ENCODE measurements at places on chromosomes 1 and 21. TPM values are rescaled to one million over a fixed set of nuclear protein-coding genes. Genes with fewer than 3 reads are reported as not detected.

GRCh38 chr1:100604372-100604771 is 66.4 kb downstream of the GPR88 start:
- DNase-seq, result no peak

GRCh38 chr1:231690059-231690458 is 63.5 kb downstream of the DISC1 start:
- no peak for DNase-seq

- DNase-seq, result no peak
Observed at GRCh38 chr1:234899041-234899729, 229.5 kb downstream of the TOMM20 start.

GRCh38 chr1:198620951-198621824 is 17.7 kb upstream of the PTPRC start:
- DNase-seq, result no peak

GRCh38 chr1:115164940-115165705 is 75.8 kb upstream of the TSPAN2 start:
- no peak for DNase-seq

DNA sequence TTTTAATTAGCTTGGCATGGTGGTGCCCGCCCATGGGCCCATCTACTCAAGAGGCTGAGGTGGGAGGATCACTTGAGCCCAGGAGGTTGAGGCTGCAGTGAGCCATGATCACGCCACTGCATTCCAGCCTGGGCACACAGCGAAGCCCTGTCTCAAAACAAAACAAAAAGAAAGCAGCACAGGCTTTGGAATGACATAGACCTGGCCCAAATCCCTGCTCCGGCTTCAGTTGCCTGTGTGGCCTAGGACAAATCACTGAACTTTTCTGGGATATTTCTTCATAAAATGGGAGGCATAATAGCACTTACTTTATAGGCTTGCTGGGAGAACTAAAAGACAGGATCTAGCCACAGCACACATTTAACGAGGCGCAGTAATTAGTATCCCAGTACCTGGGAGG is 2.4 kb downstream of the PEAR1 start:
- no peak for DNase-seq

DNA sequence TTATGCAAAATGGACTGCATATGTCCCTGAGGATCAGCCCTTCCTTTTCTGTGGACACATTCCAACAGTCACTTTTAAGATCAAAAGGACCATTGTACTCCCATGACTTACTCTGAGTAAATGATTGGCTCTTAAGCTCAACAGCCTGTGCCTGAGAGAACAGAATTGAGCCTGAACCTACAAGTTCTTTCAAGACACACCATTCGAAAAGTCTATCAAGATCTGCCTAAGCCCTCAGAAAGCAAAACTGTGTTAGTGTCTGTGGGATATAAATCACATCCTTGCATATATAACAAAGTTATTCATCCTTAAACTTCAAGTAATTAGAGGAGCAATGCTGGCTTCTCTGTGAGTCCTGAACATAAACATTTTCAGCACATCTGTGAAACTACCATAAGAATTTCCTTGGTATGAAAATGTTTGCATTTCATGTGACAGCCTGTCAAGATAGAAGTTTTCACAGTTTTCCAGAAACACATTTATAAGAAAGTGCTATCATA is 41.6 kb downstream of the PCNX2 start:
- DNase-seq, result no peak

DNA sequence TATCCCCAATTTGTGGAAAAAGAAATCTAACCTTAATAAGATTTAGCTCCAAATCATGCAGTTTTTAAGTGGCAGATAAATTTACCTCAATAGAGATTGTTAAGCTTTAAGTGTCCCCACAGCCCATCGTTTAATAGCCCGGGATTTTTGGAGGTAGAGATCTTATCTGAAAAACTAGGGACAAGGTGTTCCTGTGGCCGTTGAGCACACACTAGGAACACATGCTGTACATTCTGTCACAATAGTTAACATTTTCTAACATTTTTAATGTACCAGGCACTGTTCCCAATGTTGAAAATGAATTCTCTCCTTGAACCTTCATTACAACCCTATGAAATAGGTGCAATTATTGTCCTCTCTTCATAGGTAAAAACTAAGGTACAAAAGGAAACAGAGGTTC is 85.7 kb upstream of the PLD5 start:
- DNase-seq, result no peak

DNA sequence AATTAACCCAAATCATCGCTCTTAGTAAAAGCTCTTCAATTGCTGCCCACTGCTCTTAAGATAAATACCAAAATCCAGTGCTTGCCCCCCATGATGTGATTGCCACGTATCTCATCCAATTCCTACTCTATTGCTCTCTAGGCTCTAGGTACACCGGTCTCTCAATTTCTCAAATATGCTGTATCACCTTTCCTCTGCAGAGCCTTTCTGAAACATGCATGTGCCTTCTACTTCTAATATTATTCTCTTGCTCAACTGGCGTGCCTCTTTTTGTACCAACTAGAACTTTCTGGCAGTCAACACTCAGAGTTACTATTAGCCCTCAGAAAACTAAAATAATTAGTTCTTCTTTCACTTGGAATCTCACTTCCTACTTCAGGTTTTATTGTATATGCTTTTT is 111.7 kb upstream of the LBR start:
- no peak for DNase-seq

DNA sequence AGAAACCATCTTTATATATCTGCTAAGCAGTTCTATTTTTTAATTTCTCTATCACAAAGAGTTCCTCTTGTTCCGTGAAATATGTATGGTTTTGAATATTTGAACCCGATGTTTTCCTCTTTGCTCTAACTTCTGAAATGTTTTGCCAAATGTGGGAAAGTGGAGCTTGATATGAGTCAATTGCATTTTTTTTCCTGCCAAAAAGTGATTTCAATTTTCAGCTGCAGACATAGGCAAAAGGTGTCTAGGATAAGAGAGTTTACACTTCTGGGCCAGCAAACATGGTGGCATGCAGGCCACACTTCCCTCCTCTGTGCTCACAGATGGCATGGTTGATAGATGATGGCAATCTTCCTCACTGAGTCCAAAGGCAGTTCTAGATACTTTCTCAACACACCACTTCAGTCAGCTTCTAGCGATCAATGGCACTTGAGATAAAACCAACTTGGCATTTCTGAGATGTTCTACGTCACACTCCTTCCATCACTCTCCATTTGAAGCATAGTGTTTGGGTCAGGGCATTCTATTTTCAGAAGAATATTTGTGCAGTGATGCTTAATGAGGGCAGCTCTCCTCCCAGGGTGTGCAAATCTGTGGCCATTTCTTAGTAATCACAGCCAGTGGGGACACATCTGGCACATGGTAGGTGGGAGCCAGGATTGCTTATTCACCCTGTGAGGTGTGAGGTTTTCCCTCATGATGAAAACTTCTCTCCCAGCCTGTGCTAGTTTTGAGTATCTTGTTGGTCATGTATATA is 54.4 kb upstream of the SCAF4 start:
- peak; percentile 40 for DNase-seq

GRCh38 chr1:160779626-160780397 is 16.2 kb upstream of the LY9 start:
- DNase-seq, result no peak

DNA sequence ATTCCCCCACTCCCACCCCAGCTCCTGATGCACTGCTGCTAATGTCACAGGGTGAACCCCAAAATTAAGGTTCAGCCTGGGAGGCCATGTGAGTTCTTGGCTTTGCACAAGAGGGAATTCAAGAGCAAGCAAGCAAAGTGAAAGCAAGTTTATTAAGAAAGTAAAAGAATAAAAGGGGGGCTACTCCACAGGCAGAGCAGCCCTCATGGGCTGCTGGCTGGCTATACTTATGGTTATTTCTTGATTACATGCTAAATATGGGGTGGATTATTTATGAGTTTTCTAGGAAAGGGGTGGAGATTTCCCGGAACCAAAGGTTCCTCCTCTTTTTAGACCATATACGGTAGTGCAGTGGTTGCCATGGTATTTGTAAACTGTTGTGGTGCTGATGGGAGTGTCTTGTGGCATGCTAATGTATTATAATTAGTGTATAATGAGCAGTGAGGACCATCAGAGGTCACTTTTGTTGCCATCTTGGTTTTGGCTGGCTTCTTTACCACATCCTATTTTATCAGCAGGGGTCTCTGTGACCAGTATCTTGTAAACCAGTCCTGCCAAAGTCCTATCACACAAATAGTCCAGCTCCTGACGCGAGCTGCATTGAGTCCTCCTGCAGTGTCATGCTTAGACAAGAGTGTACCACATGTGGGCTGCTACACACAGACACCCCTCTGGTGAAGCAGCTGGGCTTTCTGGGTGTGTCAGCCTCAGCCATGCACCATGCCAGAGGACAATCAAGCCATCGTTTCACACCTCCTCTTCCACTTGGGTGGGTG is 46.4 kb upstream of the CSF1 start:
- DNase-seq, result no peak

DNA sequence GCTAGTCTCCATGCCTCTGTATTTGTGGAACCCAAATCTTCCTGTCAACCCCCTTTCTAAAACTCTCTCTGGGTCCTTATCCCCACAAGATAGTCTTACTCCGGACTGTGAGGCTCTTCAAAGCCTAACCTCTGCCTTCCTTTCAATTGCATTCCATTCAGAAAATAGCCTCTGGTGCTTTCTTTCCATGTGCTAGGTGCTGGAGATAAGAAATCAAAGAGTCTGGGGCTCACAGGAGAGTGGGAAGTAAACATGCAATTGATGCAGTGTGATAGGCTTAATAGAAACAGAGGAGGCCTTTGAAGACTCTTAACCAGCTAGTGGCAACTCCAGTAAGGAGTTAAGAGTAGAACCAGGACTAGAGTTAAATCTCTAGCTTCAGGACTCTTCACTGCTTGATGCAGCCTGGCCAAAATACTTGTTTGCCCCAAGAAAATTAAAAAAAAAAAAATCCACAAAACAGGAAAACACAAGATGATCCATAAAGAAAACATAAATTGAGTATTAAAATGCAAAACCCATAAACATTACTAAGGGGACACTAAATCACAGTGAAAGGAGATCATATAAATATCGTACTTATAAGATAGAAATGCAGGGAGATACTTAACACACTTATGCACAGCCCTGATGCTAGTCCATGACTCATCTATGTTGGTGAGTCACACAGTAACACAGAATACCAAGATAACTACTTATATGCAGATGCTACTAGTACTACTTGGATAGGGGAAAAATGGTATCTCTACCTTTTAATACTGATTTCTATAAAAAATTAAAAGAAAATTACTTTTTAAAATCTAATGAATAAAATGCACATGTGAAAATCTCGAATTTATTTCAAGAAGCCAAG is 341.5 kb downstream of the KCNH1 start:
- DNase-seq, result no peak

DNA sequence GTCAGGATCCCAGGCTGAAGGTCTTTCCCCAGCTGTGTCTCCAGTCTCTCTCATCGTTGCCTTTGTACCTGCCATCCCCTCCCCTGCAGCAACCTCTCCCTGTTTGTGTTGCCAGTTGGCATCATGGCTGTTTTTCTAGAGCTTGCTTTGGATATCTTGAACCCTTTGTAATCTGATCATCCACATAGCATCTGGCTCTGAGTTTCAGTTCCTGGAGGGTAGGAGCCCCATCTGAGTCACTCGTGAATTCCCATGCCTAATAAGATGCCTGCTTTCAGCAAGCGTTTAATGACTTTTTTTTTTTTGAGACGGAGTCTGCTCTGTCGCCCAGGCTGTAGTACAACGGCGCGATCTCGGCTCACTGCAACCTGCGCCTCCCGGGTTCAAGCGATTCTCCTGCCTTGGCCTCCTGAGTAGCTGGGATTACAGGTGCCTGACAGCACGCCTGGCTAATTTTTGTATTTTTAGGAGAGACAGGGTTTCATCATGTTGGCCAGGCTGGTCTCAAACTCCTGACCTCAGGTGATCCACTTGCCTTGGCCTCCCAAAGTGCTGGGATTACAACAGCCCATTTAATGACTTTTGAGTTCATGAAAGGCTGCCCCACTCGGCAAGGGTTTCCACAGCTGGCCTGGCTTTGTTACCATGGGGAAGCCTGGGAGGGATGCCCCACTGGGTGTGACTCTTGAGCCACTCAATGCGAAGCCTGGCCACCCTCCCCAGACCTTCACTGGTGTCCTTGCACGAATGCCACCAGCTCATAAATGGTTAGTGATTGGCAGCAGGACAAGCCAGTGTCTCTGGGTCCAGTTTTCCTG is 11.9 kb downstream of the ALPL start:
- no peak for DNase-seq

DNA sequence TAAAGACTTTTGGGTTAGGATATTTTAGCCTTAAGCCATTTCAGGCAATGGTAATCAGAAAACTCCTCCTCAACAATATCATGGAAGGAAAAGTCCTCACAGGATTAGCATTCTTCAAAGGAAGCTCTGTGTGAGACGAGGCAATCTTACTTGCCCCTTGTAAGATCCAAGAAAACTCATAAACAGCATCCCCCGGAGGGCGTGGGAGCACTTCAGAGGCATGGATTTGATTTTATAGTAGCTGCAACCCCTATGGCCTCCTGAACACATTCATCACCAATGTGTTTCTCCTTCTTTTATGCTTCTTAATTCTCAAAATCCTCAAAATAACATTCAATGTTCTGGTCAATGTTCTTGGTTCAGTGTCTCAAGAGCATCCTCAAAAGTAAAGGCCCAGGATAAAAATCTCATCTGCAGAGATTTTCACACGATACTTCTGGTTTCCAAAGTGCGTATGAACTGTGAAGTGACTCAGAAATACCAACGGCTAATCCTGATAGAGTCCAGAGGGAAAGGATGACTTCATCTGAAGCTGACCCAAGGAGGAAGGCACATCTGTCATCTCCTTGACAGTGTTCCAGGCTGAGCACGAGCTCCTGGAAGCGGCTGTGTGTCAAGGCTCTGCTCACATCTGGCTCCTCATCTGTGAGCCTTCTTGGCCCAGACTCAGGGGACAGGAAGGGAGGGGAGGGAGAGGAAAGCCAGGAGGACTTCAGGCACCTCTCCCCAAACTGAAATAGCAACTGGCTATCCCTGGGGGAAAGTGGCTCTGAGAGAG is 49.3 kb upstream of the PSEN2 start:
- DNase-seq, result no peak

DNA sequence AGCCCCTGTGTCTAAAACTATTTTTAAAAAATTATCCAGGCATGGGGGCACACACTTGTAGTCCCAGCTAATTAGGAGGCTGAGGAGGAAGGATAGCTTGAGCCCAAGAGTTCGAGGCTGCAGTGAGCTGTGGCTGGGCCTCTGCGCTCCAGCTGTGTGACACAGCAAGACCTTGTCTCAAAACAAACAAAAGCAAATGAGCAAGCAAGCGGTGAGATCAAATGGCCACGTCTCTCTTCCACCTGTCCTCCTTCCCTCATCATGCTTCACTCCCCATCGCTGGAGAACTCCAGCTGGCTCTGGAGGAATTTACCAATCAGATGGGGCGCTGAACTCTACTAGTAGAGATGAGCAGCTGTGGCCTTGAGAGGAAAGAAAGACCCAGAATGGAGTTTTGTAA is 14.0 kb upstream of the REN start:
- DNase-seq, result no peak

The DPT gene
- polyA plus RNA-seq, result not detected

The TRIM17 gene
- 0.61 TPM for polyA plus RNA-seq

The PRELP gene
- 13.3 TPM for polyA plus RNA-seq

The CNKSR1 gene
- polyA plus RNA-seq, result 0.70 TPM

The MTARC1 gene
- polyA plus RNA-seq, result 51.3 TPM

The RAB3B gene
- polyA plus RNA-seq, result 60.0 TPM

Data from brain (organoid and tissue), 16 donors.